ENCODE measurements at places on chromosomes 11 and 22. TPM values are rescaled to one million over a fixed set of nuclear protein-coding genes. Genes with fewer than 3 reads are reported as not detected.

Gene OR5A1
- not detected for polyA plus RNA-seq

Gene TSPAN4
- polyA plus RNA-seq = 67.2 TPM

Gene ENTHD1
- polyA plus RNA-seq = not detected

Gene NCAM1
- polyA plus RNA-seq = 3.0 TPM

All from pancreas (tissue), 10 donors.